Skin of body (tissue), 3 donors: ENCODE measurements at places on chromosomes 4 and X. TPM values are rescaled to one million over a fixed set of nuclear protein-coding genes. Genes with fewer than 3 reads are reported as not detected.

The GAGE2A gene
- total RNA-seq = not detected

The STAP1 gene
- 0.30 TPM for total RNA-seq

The ITIH6 gene
- 0.10 TPM for total RNA-seq

The CXorf51A gene
- total RNA-seq = not detected

The EXOC1L gene
- total RNA-seq = not detected

The ADRA2C gene
- total RNA-seq = 0.79 TPM

The ADH1B gene
- 175 TPM for total RNA-seq

The MGAT4D gene
- total RNA-seq = not detected

The UGT2B7 gene
- total RNA-seq = not detected

The NLGN3 gene
- total RNA-seq = 1.4 TPM

The ZNF157 gene
- 0.49 TPM for total RNA-seq

The SFRP2 gene
- total RNA-seq = 94.7 TPM

The BMX gene
- total RNA-seq = 2.6 TPM

The ZNF630 gene
- 4.6 TPM for total RNA-seq

The ADH1C gene
- total RNA-seq = 2.3 TPM

The SPANXA2 gene
- total RNA-seq = not detected

The FHDC1 gene
- total RNA-seq = 12.2 TPM

The ACSL4 gene
- 34.9 TPM for total RNA-seq

The PRR32 gene
- 3.5 TPM for total RNA-seq

The TXK gene
- total RNA-seq = 1.1 TPM

The CSAG3 gene
- total RNA-seq = not detected

The CSAG2 gene
- total RNA-seq = not detected

The HTR2C gene
- not detected for total RNA-seq

The MAGED4 gene
- 18.0 TPM for total RNA-seq

The SUPT20HL2 gene
- not detected for total RNA-seq

The FAM9C gene
- not detected for total RNA-seq

The TLR2 gene
- total RNA-seq = 10.2 TPM

The NEUROG2 gene
- total RNA-seq = not detected

The RHOXF2B gene
- total RNA-seq = not detected

The FAM156A gene
- total RNA-seq = 26.0 TPM

The MAGED2 gene
- total RNA-seq = 281 TPM

The IQCM gene
- total RNA-seq = not detected

The TMPRSS11F gene
- total RNA-seq = 2.3 TPM

The AGA gene
- total RNA-seq = 17.2 TPM

The GPR143 gene
- total RNA-seq = 1.6 TPM

The PNMA5 gene
- total RNA-seq = not detected

The RNF128 gene
- 4.2 TPM for total RNA-seq

The CLDN34 gene
- total RNA-seq = 0.30 TPM

The SATL1 gene
- 0.20 TPM for total RNA-seq

The ASMT gene
- 0.20 TPM for total RNA-seq

The FAM184B gene
- 0.69 TPM for total RNA-seq

The PHEX gene
- 1.5 TPM for total RNA-seq

The GLRA2 gene
- total RNA-seq = 0.20 TPM

The GABRB1 gene
- total RNA-seq = 0.69 TPM

The DDIT4L gene
- 8.5 TPM for total RNA-seq

The GALNT7 gene
- total RNA-seq = 18.5 TPM

The GLOD5 gene
- not detected for total RNA-seq

The FOXR2 gene
- not detected for total RNA-seq

The TRAM1L1 gene
- total RNA-seq = 3.2 TPM

The HPGD gene
- 34.6 TPM for total RNA-seq
